Stimulated activated CD8-positive, alpha-beta memory T cell treated with anti-CD3 and anti-CD28 coated beads, Interleukin-2, amount 100 ng/mL, for 48 hours (primary cell): ENCODE measurements at places on chromosomes 7 and 10.
A peak's percentile ranks its signal among the peaks of the same experiment; 100 is the strongest.

- no peak for DNase-seq
Measured at GRCh38 chr7:101486433-101487104, 123.9 kb downstream of the COL26A1 start.

DNA sequence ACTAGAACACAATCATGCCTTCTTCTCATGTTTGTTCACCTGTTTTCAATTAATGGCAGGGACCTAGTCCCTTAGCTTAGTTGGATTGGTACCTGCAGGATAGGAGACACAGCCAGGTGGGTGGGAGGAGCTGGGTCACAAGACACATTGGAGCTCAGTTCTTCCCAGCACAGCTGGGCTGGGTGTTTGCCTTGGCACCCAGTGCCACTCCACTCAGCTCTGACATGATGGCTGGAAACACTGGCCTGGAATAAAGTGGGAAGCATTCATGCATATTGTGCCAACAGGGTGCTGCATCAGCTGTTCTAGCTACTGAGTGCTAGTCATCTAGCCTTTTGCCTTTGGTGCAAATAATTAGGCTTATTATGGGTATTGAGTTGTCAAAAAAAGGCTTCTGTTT lies 226.1 kb downstream of the PTEN start:
- DNase-seq, result no peak

- DNase-seq, result no peak
Measured at GRCh38 chr10:70906031-70906783, 17.8 kb upstream of the PCBD1 start.

DNA sequence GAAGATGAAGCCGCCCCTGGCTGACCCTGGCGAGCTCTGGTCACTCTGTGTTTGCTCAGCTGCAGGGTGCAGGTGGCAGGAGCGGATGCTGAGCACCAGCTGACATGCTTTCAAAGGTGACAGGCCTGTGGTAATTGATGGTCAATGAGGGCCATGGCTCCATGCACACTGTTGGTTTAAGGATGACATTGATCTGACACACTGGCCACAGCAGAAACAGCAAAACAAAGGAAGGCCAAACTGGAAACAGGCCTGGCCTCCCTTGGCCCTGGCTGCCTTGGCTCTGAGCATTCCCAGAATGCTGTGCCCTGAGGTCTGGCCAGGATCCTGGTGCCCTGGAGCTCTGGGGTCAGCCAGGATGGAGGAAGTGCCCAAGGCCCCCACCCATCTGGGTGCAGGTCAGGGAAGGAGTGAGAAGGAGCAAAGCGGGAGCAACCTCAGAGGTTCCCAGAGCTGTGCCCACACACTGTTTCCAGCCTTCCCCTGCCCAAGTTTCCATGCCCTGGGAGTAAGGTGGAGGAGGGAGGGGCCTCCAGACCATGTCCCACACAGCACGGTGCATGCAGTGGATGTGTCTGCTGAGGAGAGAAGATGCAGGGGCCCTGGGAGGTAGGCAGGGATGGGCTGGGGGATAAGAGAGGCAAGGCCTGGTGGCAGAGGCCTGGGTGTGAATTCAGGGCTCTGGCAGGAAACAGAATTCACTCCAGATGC lies 302.2 kb downstream of the RPS24 start:
- DNase-seq, result no peak

GRCh38 chr7:51518646-51519045 lies 202.0 kb upstream of the COBL start:
- no peak for DNase-seq

DNA sequence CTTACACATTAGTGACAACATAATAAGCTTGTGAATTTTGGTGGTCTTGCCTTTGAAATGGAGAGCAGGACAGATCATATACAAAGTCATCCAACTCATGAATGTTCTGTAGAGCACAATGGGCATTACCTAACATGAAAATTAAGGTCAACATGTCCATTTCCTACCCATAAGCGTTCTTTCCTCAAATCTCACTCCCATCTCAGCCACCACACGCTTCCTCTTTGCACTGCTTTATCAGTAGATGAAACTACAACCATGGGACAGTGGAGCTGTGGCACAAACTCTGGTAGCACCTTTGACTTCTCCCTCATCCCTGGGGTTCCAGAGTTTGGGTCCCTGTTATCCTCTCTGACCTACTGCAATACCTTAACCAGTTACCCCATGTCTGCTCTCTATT lies 2.2 kb downstream of the PON2 start:
- no peak for DNase-seq

GRCh38 chr7:138243836-138244235 lies 167.6 kb downstream of the AKR1D1 start:
- no peak for DNase-seq

DNA sequence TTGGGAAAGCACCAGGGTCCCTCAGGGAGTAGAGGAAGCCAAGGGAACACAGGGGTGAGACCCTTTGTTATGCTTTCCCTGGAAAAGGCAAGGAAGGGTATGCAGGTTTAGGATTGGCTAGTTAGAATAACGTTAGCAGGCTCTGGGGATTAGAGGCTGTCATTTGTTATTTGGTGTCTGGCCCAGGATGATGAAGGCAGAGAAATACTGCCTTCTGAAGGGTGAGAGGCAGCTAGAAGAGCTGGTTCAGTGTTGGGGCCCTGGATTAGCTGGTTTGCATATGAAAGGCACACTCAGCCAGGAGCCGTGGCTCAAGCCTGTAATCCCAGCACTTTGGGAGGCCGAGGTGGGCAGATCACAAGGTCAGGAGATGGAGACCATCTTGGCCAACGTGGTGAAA lies 3.0 kb upstream of the PILRA start:
- no peak for DNase-seq

DNA sequence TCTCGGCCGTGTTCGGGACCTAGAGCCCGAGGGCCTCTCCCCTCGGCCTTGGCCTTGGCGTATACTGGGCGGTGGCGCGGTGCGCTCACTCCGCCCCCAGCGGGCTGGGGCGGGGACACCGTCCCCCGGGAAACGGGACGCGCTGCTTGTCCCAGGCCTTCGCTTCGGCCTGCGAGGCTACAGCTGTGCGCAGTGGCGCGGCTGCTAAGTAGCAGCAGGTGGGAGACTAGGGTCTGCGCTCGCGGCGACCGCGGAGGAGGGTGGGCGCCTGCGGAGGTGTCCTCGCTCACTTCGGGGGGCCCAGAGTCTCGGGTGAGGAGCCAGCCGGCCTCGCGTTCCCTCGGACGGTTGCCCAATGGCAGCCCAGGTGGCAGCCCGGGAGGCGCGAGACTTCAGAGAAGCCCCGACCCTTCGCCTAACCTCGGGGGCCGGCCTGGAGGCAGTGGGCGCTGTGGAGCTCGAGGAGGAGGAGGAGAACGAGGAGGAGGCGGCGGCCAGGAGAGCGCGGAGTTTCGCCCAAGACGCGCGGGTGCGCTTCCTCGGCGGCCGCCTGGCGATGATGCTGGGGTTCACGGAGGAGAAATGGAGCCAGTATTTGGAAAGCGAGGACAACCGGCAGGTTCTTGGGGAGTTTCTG lies at the start of gene DNAH11:
Gene DNAH11 (plus strand): TSS at position 149 of the 637 bp plus-strand sequence. CDS start 207 bp downstream, at position 356.
- DNase-seq, result peak; percentile 25

- no peak for DNase-seq
Measured at GRCh38 chr7:88041583-88041982, 107.5 kb downstream of the ADAM22 start.

DNA sequence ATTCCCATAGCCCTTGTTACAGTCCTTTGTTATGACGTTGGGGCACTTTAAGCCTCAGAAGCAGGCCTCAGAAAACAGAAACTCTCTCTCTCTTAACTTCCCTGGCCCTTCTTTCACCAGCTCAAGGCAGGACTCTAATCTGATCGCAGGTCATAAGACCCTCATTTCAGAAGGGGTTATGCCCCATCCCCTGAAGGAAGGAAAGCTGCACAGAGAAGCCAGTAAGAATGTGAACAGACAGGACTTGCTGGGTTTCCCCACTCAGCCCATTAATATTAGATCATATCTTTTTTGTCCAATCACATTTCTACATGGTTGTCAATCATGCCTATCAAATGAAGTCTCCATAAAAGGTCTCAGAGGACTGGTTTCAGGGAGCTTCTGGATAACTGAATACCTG lies 49.3 kb upstream of the PHF14 start:
- DNase-seq, result no peak

DNA sequence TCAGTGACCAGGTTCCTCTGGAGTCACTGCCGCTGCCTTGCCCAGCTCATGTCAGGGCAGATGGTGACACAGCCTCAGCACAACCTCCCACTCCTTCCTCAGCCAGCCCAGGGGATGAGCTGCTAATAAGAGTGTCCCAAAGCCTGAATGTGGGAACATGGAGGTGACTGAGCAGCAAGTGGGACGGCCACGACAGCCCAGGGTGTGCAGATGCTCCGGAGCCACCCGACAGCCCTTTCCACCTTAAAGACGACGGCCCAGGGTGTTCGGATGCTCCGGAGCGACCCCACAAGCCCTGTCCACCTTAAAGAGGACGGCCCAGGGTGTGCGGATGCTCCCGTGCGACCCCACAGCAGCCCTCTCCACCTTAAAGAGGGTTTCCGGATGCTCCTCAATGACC lies 89.2 kb downstream of the DIP2C start:
- DNase-seq, result no peak

DNA sequence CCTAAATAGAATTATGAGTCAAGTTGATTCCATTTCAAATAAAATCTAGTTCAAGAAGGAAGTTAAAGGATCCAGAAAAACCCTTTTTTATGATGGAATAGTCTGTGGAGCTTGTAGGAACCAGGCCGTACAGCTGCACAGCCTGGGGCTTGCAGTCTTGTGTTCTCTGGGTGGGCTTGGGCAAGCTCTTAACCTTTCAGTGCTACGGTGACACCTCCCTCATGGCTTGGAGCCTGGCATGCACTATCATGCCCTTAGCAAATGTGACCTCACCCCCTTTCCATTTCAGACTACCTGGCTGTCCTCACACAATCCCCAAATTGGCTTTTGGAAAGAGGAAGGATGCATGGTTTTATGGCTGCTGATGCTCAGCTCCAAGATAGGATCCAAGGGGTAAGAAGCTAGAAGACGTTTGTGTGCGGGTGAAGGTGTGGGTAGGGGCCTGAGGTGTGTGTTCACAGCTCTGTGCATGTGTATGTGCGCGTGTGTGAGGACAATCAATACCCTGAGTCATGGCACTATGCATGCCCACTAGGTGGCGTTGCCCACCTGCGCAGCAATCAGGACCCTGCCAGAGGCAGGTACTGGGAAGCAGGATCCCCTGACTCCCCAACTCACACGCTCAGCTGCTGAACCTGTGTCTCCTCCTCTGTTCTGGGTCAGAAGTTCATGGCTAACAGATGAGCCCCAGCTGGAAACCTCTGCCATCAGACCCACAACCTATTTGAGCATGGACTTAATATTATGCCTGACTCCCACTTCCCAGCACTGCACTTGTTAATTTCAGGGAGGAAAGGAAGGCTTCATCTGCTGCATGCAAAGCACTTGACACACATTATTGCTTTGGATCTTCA lies 113.4 kb downstream of the PTPN20 start:
- DNase-seq, result peak; percentile 52

GRCh38 chr7:128868624-128869137 lies 6.0 kb downstream of the ATP6V1F start:
- no peak for DNase-seq

DNA sequence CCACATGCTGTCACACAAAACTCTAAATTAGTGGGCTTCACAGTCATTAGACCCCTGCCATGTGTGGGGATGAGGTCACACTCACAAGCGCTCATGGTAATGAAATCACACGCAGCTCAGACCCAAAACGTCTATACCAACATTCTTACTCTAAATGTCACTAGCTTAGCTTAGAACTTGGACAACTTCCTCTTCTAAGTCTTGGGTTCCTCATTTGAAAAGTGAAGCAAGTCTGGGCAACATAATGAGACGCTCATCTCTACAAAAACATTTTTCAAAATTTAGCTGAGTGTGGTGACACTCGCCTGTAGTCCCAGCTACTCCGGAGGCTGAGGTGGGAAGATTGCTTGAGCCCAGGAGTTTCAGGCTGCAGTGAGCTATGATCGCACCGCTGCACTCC lies 92.7 kb upstream of the MACROH2A2 start:
- DNase-seq, result no peak

- DNase-seq, result no peak
Measured at GRCh38 chr7:94250987-94251386, 143.7 kb upstream of the COL1A2 start.

DNA sequence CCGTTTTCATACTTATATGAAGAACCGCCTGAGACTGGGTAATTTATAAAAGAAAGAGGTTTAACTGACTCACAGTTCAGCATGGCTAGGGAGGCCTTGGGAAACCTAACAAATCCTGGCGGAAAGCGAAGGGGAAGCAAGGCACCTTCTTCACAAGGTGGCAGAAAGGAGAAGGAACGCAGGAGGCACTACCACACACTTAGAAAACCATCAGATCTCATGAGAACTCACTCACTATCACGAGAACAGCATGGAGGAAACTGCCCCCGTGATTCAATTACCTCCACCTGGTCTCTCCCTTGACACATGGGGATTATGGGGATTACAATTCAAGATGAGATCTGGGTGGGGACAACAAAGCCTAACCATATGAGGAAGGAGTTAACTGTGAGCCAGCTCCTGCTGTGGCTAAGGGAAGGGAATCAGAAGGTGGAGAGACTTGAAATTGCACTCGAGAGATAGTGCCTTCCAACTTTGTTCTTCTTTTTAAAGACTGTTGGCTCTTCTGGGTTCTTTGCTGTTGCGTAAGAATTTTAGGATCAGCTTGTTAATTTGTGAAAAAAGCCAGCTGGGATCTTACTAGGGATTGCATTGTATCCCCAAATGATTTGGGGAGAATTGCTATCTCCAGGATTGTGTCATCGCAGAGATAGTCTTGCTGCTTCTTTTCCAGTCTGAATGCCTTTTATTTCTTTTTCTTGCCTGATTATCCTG lies 21.0 kb downstream of the OPTN start:
- no peak for DNase-seq

GRCh38 chr7:135687466-135687865 lies 25.2 kb downstream of the STMP1 start:
- DNase-seq, result no peak

DNA sequence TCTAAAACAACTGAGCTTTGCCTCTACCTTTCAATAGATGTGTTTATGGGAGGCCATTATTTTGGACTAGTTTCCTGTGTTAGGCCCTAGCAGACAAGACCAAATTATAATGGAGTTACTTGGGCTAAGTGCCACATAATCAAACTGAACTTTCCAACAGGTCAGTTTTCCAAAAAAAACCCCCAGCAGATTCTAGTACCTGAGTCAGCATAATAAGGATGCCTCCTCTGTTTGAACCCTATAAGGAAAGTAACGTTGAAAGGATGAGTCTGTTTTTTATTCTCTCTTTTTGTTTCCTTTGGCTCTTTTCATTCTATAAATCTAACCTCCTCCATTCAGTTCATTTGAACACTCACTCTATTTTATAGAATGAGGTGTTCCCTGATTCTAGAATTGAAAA lies 148.1 kb upstream of the FAM3C start:
- no peak for DNase-seq

- peak; percentile 34 for DNase-seq
Measured at GRCh38 chr10:2839081-2839725, 228.1 kb upstream of the PFKP start.

DNA sequence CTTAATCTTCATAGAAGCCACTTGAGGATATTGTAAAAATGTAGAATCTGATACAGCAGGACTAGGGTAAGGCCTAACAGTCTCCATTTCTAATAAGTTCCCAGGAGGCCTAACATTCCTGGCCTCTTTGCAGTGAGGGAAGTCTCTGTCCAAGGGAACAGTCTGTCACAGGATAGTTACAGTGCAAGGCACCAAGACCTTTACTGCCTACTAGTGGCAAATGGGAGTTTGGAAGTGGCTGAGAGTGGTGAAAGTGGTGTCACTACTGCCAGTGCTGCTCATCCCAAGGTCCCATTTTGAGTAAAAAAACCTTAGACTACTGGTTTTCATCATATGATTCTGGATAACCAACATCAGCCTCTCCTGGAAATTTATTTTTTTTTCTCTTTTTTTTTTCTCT lies 619.5 kb upstream of the SEMA3D start:
- DNase-seq, result no peak

GRCh38 chr7:91759205-91759863 lies 121.2 kb downstream of the MTERF1 start:
- no peak for DNase-seq
